ENCODE measurements at places on chromosomes 7 and 10.

DNA sequence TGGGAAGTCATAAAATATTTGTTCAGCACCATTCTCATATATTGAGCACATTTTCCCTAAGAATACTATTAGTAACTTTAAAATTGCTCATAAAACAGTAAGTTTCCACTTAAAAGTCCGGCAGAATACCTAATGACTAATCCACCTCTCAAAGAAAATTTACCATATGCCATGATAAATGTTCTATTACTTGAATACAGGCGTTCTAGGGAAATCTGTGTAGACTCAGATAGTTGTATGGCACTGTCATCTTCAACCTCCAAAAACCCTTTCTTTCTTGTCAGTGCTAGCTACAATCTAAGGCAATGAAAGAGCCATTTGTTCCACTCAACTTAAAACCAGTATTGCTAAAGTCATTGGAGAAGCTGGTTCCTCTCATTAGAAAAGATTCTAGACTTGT is 7.3 kb downstream of the GPR37 start:
- DNase-seq: no peak

- DNase-seq: no peak
Measured at GRCh38 chr10:124323111-124323725, 95.5 kb downstream of the OAT start.

DNA sequence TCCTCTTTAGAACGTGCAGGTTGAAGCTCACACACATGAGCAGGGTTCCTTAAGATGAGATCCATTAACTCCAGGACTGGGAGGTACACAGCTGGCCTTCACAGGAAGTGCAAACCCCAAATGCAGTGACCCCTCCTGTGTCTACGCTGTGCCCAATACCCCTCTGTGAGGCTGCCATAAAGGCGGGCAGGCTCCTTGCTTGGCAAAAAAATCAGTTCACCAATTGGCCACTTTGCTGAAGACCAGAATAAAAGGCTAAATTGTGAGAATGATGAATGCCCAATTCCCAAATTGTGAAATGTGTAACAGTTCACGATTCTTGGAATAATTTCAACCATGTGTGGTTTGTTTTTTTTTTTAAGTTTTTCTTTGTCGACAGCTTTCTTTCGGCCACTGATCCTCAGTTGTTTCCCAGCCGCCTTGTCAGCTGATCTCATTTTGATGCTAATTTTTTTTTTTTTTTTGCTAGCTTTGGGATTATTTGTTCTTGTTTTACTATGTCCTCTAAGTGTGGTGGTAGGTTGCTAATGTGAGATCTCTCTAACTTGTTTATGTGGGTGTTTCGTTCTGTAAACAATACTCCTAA is 101.9 kb upstream of the PRSS58 start:
- DNase-seq: no peak

- no peak for DNase-seq
Measured at GRCh38 chr7:88276605-88277153, 30.0 kb downstream of the STEAP4 start.

All from brain pericyte (primary cell).